ENCODE measurements at places on chromosomes 13 and 19.

GRCh38 chr13:99281811-99282263 lies 23.7 kb upstream of the GPR18 start:
- DNase-seq: no peak

DNA sequence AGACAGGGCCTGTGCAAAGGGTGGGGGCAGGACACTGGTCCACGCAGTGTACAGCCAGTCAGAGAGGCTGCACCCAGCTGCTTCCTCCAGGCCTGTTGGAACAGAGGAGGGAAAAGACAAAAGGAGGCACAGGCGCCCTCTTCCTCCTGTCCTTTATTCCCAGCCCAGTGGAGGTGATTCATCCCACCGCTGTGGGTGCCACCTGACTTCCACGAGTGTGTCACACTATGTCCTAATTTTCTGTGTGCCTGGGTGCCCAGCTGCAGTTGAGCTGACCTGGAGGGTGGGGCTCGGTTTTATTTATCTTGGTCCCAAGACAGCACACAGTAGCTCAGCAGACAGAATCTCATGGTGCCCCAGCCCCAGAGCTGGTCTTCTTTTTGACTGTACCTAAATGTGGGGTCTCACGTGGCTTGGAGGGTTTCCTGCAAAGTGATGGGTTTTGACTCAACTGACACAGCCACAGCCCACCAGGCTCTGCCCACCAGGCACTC lies 9.0 kb downstream of the EPS15L1 start:
- no peak for DNase-seq

DNA sequence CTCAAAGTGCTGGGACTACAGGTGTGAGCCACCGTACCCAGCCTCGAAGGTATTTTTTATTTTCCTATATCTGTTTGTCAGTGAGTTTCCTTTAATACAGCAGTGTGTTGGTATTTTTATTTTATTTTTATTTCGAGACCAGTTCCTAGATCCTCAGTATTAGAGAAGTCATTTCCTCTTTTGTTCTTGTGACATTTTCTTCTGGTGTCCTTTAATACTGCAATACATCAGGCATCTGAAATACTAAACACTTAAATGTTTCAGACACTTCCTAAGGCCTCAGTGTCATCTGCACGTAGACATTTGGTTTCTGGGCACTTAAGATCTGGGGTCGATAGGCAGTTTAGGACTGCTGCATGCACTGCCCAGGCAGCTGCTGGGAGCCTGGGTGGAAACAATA lies 22.5 kb downstream of the GATAD2A start:
- DNase-seq: no peak

DNA sequence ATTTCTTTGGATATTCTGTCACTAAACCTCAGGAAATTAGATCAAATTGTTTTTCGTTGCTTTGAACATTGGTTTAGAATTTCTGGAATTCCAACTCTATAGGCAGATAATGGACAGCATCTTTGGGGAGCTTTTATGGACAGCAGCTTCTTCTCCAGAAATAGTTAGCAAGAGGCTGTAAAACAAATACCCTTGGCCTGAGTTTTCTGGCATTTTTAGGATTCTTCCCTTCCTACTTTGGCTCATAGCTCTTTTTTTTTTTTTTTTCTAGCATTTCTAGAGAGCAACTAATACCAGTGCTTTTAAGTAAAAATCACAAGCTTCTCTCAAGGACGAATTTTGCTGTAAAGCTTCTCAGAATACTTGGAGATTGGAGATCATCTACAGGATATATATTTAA lies 169.8 kb upstream of the SPRY2 start:
- no peak for DNase-seq

GRCh38 chr19:54731191-54731590 lies 6.9 kb downstream of the KIR3DL3 start:
- no peak for DNase-seq

DNA sequence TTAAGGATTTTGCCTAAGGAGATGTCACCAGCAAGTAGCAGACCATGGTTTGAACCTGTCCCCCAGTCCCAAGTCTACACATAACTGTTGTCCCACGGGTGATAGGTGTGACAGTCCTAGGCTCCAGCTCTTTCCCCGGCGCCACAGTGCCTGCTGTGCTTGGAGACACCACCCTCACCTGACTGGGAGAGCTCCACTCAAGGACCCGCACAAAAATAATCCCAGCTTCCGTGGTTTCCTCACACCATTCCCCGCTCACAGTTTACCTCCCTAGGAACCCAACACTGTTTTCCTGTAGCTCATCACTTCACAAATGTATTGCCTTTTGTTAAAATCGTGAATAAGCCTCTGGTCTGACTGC lies 19.8 kb upstream of the RASA3 start:
- DNase-seq: no peak

DNA sequence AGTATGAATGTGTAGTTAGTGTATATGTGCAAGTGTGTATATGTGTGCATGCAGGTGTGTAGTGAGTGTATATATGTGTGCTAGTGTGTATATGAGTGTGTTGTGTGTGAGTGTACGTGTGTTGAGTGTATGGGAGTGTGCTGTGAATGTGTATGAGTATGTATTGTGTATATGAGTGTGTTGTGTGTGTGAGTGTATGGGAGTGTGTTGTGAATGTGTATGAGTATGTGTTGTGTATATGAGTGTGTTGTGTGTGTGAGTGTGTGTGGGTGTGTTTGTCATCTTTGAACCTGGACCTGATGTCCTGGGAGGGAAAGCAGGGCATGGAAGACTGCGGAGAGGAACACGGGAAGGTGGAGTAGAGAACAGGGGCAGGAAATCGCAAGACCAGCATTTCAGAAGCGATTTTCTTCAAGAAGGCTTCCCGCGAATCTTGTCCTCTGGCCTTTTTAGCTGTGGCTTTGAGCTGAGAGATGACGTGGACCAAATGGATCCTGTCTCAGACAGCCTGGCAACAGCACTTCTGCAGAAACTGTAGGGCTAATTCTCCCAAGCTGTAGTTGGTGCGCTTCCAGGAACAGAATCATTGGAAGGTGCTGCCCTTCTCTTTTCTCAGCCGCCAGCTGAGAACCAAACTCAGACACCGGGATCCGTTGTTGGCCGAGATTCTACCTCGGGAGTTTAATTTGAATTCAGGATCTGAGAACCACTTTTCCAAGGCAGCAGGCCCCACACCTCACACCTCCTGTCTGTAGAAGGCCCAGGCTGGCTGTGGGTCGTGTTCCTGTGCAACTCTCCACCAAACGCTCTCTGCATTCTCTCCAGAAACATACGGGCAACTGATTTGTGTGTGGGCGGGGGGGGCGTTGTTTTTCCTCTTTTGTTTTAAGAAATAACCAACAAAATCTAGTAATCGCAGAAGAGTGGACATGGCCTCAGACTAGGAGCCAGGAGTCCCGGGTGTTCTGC lies 94.7 kb upstream of the RAP2A start:
- DNase-seq: no peak

DNA sequence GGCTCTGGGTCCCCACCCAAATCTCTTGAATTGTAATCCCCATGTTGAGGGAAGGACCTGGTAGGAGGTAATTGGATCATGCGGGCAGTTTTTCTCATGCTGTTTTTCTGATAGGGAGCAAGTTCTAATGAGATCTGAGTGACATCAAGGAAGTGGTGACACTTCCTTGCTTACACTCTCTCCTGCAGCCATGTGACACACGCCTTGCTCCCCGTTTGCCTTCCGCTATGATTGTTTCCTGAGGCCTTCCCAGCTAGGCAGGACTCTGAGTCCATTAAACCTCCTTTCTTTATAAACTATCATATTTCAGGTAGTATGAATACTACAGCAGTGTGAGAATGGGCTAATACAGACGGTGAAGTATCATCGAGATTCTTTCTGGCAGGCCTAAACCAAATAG lies 1040.4 kb upstream of the MIR17HG start:
- no peak for DNase-seq

DNA sequence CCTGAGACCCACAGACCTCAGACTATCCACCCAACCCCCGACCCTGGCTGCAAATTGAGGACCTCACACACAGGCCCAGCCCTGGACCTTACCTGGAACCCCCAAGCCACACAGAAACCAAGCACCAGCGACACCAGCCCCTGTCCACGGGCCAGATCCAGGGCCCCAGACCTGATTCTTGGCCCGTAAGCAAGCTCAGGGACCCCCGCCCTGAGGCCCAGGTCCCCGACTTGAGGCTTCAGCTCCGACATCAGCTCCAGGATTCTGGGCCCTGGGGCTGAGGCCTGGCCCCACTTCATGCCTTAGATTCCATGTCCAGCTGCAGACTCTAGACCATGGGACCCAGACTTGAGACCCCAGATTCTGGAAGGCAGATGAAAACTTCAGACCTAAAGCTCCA lies 6.3 kb downstream of the TTYH1 start:
- DNase-seq: no peak

- DNase-seq: no peak
These were observed 67.6 kb downstream of the PIBF1 start for GRCh38 chr13:72849571-72849970.

DNA sequence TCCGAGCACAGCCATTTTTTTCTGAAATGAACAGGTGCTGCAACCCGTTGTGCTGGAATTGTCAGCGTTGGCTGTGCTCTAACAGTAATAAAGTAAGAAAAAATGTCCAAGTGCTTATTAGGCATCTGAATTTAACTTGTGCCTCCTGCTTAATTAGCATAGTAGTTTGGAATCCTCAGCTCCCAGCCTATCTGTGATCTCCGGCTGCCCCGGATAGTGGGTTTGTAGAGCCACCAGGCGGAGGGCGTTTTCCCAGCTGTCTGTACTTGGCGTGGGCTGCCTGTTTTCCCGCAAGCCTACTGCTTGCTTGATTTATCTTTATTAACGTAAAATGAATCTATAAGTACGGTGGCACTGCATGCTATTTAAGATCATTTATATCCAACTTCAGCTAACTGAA lies 137.9 kb downstream of the MTUS2 start:
- no peak for DNase-seq

DNA sequence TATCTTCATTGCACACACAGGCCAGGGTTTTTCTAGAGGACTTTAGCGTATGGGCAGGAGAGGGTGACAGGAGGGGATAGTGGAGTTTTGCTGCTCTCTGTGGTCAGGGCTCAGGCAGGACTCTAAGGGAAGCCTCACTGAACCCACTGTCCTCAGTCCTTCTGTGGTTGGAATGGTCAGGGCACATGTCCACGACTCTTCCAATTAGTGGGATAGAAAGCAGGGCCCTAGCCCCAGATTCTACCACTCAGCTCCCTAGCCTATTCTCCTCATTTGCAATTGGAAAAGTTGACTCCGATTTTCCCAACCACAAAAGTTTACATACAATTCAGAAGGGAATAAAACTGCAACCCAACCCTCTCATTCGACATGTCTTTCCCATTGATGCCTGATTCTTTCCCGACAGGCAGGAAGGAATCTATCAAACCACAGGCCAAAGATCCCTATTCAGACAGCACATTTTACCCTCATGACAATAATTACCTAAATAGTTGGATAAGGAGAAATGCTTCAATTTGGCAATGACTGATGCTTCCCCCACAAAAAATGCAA lies 38.2 kb downstream of the TGDS start:
- DNase-seq: no peak

GRCh38 chr13:29754473-29754806 lies 96.0 kb downstream of the UBL3 start:
- no peak for DNase-seq

- DNase-seq: no peak
These were observed 2.7 kb downstream of the ING1 start for GRCh38 chr13:110716247-110716515.

DNA sequence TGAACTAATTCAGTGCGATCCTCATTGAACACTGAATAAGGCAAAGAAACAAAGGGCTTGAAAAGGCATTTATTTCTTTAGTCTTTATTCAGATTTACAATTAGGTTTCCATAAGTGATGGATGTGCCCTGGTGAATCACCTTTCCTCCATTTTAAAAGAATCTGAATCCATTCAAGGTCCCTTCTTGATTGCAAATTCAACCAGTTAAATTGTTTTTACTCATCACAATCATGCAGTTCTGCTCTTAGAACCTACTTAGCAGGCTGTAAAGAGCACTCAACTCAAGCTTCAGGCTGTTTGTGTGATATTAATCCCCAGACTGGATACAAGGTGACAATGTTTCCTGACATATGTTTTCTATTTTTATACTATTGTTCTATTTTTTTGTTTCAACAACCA lies 321.0 kb downstream of the TBC1D4 start:
- DNase-seq: no peak

DNA sequence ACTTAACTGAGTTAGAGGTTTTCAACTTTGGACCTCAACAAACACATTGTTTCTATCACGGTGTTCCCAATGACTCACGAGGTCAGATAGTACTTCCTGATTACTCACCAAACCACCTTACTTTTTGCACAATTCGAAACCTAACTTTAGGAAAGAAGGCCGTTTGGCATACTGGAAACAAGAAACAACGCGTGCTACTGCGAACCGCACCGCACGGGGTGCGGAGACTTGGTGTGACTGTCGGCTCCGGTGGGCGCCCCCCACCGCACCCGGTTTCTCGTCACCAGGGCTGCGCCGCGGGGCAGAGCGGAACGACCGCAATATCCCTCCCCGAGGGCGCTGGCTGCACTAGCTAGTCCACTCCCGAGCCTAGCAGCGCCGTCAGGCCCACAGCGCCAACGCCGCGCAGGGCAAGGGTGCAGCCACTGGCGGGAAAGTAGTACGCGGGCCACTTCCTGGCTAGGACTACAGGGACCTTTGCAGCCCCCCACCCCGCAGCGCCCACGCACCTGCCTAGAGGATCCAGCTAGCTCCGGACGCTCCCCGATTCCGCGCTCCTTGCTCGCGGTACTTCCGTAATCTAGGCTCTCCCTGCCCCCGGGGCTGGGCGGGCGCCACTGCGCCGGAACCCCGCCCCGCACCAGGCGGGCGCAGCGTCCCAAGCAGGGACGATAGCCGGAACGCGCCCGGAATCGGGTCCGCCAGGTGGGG lies at the start of gene PARP4:
PARP4 (minus strand) TSS at position 582 of the 711 bp plus-strand sequence. CDS start 9,002 bp downstream, outside the sequence.
- DNase-seq: peak; percentile 82

- DNase-seq: no peak
These were observed 58.4 kb downstream of the COL4A1 start for GRCh38 chr13:110248449-110249143.

DNA sequence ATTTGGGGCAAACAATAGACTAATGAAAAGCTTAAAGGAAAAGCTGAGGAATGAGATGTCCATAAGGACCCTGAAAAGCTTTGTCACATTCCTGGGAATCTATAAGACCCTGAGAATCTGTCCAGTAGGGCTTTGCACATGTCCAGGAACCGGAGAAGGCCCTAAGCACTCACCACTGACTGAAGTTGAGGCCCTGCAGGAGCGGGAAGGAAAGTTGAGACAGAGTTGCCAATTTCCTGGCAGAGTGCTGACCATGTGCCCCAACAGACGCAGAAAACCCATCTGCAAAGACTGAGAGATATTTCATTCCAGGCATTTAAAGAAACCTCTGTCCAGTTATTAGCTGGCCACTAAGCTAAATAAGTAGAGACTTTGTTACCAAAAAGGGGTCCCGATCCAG lies 890.5 kb downstream of the UQCRFS1 start:
- DNase-seq: no peak

- DNase-seq: no peak
These were observed 50.8 kb downstream of the RFX2 start for GRCh38 chr19:6059396-6059947.

GRCh38 chr19:35303357-35303915 lies 11.5 kb downstream of the MAG start:
- no peak for DNase-seq

GRCh38 chr19:51690454-51691073 lies 2.6 kb upstream of the SPACA6 start:
- DNase-seq: peak; percentile 77

Data from activated T-cell treated with anti-CD3 and anti-CD28 coated beads, Interleukin-2, amount 50 U/mL, for 24 hours (primary cell).